ENCODE measurements at places on chromosomes 5 and 9. TPM values are rescaled to one million over a fixed set of nuclear protein-coding genes. Genes with fewer than 3 reads are reported as not detected.
A peak's percentile ranks its signal among the peaks of the same experiment; 100 is the strongest.

DNA sequence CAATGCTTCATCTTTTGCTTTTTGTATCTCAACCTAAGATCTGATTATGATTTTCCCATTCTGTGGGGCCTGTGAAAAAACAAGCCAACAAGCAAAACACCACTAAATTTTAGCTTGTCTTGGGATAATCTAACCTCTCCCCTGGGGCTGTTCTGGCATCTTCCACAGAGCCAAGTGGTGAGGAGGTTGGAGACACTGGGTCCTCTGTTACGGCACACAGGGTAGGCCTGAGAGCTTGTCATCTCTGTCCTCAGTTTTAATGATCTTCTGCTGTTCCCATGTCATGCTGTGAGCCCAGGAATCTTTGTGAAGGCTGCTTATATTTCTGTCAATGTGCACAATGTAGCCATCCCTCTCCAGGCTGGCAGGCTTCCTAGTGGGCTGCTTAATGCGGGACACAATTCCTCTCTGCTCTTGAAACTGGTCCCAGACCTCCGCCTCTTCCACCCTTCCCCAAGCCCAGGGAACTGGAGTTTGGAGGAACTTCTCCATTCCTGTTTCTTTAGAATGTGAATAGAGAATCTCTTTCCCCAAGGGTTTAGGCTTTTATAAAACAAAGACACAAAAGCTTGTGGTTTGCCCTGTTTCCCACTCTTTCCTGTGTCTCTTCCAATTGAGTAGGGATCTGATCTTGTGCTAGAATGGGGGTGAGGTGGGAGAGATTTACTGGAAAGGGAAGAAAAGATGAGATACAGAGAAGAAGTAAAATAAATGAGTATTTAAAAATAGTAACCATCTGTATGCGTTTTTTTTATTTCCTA is 30.9 kb upstream of the SEMA6A start:
- DNase-seq = no peak
- H3K4me3 ChIP-seq = no peak overlapping the region
- no peak overlapping the region for H3K27ac ChIP-seq

DNA sequence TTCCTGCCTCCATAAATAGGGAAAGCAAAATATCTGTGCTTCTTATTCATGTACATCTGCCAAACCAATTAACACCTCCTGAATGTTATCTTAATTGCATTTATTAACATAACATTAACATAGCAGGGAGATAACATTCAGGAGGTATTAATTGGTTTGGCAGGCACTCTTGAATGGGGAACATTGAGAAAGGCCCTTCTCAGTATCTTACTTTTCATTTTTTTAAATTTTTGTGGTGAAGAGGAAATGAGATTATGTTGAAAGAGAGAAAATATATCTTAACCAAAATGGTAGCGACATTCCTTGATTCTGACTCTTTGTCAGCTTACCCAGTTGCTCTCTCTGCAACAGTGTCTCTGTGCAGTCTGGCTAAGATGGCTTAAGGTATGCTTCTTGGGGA is 100.4 kb upstream of the TLE1 start:
- no peaks in the 10 kb centered on the region for H3K36me3 ChIP-seq
- H3K27me3 ChIP-seq = no peaks in the 10 kb centered on the region
- no peak for DNase-seq
- H3K4me3 ChIP-seq = no peak overlapping the region
- H3K27ac ChIP-seq = no peak overlapping the region
- no peaks in the 10 kb centered on the region for H3K4me1 ChIP-seq

- no peak overlapping the region for H3K4me3 ChIP-seq
- DNase-seq = no peak
- H3K36me3 ChIP-seq = no peaks in the 10 kb centered on the region
- H3K4me1 ChIP-seq = no peaks in the 10 kb centered on the region
- no peak overlapping the region for H3K27ac ChIP-seq
These were observed 79.3 kb downstream of the RMI1 start for GRCh38 chr9:84059936-84060335.

INSL4 gene
- total RNA-seq = not detected

- H3K4me3 ChIP-seq = no peak overlapping the region
- no peaks in the 10 kb centered on the region for H3K36me3 ChIP-seq
- no peak for DNase-seq
- no peaks in the 10 kb centered on the region for H3K27me3 ChIP-seq
- no peaks in the 10 kb centered on the region for H3K4me1 ChIP-seq
These were observed 1193.2 kb upstream of the NUDT12 start for GRCh38 chr5:104755806-104756205.

DRD1 gene
- total RNA-seq = not detected

GRCh38 chr9:83956086-83956435 is 24.0 kb downstream of the HNRNPK start:
- peak overlapping the region; percentile 97 for H3K27ac ChIP-seq
- peaks cover 14% of the 10 kb centered on the region for H3K36me3 ChIP-seq
- peak; percentile 34 for DNase-seq
- peak overlapping the region; percentile 98 for H3K4me3 ChIP-seq
- peaks cover 12% of the 10 kb centered on the region for H3K4me1 ChIP-seq

PCDHGA2 gene
- total RNA-seq = not detected

PAEP gene
- total RNA-seq = not detected

GRCh38 chr5:1118738-1119137 is 6.9 kb upstream of the SLC12A7 start:
- no peaks in the 10 kb centered on the region for H3K27me3 ChIP-seq
- H3K4me1 ChIP-seq = peaks cover 11% of the 10 kb centered on the region
- no peaks in the 10 kb centered on the region for H3K36me3 ChIP-seq
- H3K27ac ChIP-seq = no peak overlapping the region
- DNase-seq = no peak

- no peaks in the 10 kb centered on the region for H3K4me1 ChIP-seq
- no peak overlapping the region for H3K27ac ChIP-seq
- H3K36me3 ChIP-seq = no peaks in the 10 kb centered on the region
These were observed 190.6 kb downstream of the FBXL7 start for GRCh38 chr5:15690611-15691010.

GRCh38 chr9:114014044-114014443 is 64.1 kb downstream of the AMBP start:
- H3K27ac ChIP-seq = no peak overlapping the region
- no peak for DNase-seq
- no peaks in the 10 kb centered on the region for H3K4me1 ChIP-seq

PRR16 gene
- total RNA-seq = not detected

DNA sequence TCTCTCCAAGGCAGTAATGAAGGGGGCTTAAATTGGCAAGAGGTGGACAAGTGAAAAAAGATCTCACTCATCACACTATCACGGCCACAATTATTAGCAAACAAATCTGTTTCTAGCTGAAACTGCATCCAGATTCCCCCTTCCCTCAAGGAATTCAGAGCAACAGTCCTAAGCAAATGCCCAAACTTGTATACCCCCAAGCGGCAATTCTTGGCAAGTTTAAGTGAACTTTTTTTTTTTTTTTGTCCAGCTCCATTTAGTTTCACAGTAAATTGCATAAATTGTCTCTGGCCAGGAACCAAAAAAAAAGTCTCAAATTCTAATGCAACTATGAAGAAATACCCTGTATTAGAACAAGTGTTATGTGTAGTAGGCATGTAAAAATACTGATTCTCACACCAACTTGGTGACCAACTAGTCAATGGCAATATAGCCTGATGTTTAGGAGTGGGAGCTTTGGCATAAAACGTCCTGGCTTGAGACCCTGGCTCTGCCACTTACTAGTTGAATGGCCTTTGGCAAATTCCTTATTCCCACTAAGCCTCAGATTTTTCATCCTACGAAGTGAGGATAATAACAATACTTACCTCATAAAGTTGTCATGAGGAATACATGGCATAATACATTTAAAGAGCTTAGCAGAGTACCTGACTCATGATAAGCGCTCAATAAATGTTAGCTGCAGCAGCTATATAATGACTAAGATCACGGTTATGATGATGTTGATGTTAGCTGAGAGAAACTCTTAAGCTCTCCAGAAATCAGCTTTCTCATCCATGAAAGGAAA is 193.2 kb downstream of the ADAMTSL1 start:
- no peaks in the 10 kb centered on the region for H3K36me3 ChIP-seq
- no peaks in the 10 kb centered on the region for H3K4me1 ChIP-seq
- H3K27me3 ChIP-seq = peaks cover 15% of the 10 kb centered on the region
- no peak for DNase-seq

GRCh38 chr9:6592231-6592630 is 53.3 kb downstream of the GLDC start:
- H3K36me3 ChIP-seq = no peaks in the 10 kb centered on the region
- no peak overlapping the region for H3K4me3 ChIP-seq
- no peak for DNase-seq
- H3K27ac ChIP-seq = no peak overlapping the region
- H3K27me3 ChIP-seq = no peaks in the 10 kb centered on the region

CYLC2 gene
- not detected for total RNA-seq

CCL19 gene
- not detected for total RNA-seq

- no peaks in the 10 kb centered on the region for H3K27me3 ChIP-seq
- no peaks in the 10 kb centered on the region for H3K4me1 ChIP-seq
- H3K4me3 ChIP-seq = no peak overlapping the region
- H3K27ac ChIP-seq = no peak overlapping the region
These were observed 16.7 kb upstream of the SLC25A51 start for GRCh38 chr9:37920471-37921167.

- no peak for DNase-seq
- peaks cover 19% of the 10 kb centered on the region for H3K4me1 ChIP-seq
- no peaks in the 10 kb centered on the region for H3K36me3 ChIP-seq
- peaks cover 90% of the 10 kb centered on the region for H3K27me3 ChIP-seq
- no peak overlapping the region for H3K27ac ChIP-seq
- H3K4me3 ChIP-seq = no peak overlapping the region
These were observed 2.8 kb downstream of the NR6A1 start for GRCh38 chr9:124768334-124768733.

DNA sequence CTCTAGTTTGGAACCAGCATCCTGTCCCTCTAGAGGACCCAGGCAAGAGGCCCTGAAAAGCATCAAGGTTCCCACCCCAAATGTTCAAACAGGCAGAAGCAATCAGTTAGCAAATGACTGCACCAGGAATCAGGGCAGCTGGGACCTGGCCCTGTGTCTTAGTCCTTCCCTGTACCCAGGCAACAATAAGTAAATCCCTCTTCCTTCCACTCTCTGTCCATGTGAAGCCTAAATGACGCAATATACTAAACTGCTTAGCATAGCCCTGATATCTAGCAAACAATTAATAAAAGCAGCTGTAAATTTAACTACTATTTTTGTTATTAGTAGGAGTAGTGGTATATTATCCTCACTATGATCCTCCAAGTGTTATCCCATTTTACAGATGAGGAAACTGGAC is 13.2 kb upstream of the ADRA1B start:
- peaks cover 9% of the 10 kb centered on the region for H3K4me1 ChIP-seq
- no peak overlapping the region for H3K4me3 ChIP-seq
- DNase-seq = no peak
- H3K27me3 ChIP-seq = peaks cover 29% of the 10 kb centered on the region

- H3K4me1 ChIP-seq = no peaks in the 10 kb centered on the region
- no peaks in the 10 kb centered on the region for H3K27me3 ChIP-seq
- H3K27ac ChIP-seq = no peak overlapping the region
These were observed 1860.7 kb upstream of the WWC1 start for GRCh38 chr5:166430491-166431319.

DNA sequence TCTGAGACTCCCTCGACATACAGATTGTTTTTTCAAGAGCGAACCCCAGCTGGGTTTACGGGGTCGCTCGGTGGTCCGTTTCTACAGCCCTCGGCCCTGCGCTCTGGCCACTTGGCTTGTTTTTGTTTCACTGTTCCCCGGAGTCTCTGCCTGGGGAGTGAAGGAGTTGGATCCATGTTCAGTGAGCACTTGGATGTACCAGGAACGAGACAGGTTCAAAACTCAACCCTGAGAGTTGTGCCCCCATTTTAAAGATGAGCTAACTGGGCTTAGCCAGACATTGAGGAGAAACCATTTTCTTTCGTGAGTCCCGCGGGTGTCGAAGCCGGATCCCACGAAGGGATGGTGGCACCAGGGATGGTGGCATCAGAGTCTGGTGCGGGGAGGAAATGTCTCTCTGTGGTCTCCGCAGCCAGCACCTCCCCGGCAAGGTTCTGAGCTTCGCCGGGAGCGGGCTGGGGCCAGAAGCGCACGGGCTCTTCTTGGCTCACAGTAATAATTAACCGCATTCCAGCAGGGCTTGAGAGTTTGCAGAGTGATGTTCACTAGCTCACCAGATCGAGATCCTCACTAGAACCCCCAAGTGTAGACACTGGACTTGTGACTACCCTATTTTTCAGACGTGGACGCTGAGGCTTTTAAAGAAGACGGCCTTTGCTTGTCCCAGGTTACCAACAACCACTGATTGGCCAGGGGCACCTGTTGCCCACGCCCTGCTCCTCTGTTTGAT is 1.0 kb downstream of the MSX2 start:
- DNase-seq = no peak
- no peaks in the 10 kb centered on the region for H3K36me3 ChIP-seq
- H3K4me1 ChIP-seq = peaks cover 12% of the 10 kb centered on the region
- peaks cover 96% of the 10 kb centered on the region for H3K27me3 ChIP-seq

ANKDD1B gene
- not detected for total RNA-seq

PPWD1 gene
- total RNA-seq = 42.4 TPM

DNA sequence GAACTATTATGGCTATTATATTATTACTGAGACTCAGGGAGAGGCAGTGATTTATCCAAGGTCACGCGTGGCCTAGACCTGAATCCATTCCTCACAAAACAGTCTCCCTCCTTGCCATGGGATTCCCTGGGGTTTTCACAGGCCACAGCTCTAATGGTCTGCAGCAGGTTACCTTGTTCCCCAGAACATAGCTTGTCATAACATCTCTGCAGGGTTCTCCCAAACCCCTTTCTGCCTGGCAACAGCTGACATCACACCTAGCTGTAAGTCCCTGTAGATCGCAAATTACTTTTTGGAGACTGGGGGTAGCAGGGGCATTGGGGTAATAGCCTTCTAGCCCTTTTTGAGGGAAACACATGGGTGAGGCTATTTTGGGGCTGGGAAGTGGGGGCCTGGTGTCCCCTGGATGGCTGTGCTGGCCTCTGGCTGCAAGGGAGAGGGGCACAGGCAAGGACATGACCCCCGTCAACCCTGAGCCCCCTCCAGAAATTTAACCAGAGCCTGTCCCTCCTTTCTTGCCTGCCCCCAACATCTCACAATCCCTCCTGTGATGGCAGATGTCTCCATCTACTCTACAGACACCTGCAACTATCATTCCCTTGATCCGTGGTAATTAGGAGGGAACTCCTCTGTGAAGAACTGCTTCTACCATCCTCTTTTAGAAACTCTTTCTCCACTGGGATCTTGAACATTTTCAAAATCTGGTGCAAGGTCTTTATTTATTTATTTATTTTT is 1.3 kb downstream of the CD74 start:
- DNase-seq = peak; percentile 67
- H3K27ac ChIP-seq = peak overlapping the region; percentile 98
- no peaks in the 10 kb centered on the region for H3K27me3 ChIP-seq
- peaks cover 14% of the 10 kb centered on the region for H3K36me3 ChIP-seq
- peaks cover 37% of the 10 kb centered on the region for H3K4me1 ChIP-seq

DNA sequence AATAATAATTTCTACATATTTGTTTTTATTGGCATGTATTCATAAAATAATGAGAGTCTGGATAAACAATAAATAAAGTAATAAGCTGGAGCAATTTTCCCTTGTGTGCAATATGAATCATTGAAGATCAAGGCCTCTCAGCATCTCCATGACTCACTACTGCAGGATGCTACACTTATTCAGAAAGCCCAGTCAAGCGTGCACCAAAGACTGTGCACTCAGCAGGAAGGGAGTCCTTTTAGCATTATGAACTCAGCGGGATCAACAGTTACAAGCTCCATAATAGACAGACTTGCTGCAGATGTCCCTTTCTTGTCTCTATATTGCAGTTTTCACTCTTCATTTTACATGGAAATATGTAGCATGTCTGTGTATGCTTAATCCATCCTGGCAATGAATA is 485.3 kb downstream of the CDH9 start:
- no peaks in the 10 kb centered on the region for H3K36me3 ChIP-seq
- no peaks in the 10 kb centered on the region for H3K27me3 ChIP-seq
- no peaks in the 10 kb centered on the region for H3K4me1 ChIP-seq
- no peak overlapping the region for H3K27ac ChIP-seq
- no peak overlapping the region for H3K4me3 ChIP-seq

Data from activated naive CD8-positive, alpha-beta T cell treated with anti-CD3 and anti-CD28 coated beads for 36 hours (primary cell).